GM13976 (cell line): ENCODE measurements at places on chromosomes 13 and 19.

DNA sequence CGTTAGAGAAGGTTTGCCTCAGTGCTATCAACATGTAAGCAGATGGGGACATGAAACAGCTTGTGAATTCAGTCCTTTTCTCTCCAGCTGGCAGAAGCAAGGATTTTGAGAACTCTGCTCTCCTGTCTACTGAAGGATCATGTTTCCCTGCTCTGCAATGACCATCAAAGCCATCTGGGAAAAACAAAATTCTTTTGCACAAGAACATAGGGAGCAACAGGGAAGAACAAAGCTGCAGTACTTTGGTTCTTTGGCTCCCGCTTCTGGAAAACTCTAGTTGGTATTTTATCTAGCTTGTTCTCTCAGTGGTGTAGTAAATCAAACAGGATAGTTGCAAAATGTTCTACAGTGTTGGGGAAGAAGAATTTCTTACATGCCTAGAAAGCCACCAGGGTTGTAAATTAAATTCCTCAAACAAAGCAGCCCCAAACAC is 270.4 kb downstream of the ENOX1 start:
- no peak for DNase-seq

GRCh38 chr13:94956417-94957110 is 244.2 kb upstream of the SOX21 start:
- DNase-seq: no peak

GRCh38 chr13:46492946-46493345 is 60.0 kb upstream of the LRCH1 start:
- DNase-seq: peak; percentile 49

GRCh38 chr19:24101459-24102115 is 14.6 kb downstream of the ZNF254 start:
- DNase-seq: no peak

DNA sequence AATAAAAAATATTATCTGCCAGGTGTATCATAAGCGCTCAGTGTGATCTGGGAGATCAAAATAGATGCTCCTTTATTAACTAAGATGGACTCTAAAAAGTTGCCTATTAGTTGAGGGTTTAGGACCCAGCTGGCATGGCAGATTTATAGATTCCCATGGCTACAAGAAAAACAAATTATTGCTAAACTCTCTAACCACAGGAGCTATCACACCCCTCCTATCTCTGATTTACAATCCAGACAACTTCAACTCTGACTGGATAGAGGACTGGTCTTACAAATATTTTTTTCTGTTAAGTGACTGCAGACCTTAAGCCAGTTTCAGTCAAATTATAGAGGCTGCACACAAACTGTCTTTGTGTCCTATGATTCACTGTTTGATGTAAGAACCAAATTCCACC is 45.4 kb upstream of the MYCBP2 start:
- no peak for DNase-seq

DNA sequence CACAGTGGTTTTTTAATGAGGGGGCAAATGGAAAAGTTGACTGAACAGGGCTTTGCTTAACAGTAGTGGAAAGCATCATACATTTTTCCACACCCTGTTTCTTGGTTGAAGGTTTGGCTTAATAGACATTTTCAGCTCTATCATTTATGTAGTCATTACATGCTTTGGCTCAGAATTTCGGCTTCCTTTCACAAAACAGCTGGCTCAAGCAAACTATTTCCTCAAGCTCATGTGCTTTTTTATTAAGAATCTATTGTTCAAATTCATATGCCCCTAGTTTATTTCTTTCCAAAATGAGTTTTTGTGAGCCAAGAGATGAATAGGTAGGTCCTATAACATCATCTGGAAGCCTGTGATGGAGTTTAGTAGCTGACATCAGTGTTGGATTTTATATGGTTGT is 113.8 kb downstream of the SLITRK6 start:
- no peak for DNase-seq

GRCh38 chr19:33231511-33231910 is 5.9 kb upstream of the SLC7A10 start:
- DNase-seq: no peak

- no peak for DNase-seq
These were observed 21.9 kb downstream of the FBXO17 start for GRCh38 chr19:38953677-38954076.

DNA sequence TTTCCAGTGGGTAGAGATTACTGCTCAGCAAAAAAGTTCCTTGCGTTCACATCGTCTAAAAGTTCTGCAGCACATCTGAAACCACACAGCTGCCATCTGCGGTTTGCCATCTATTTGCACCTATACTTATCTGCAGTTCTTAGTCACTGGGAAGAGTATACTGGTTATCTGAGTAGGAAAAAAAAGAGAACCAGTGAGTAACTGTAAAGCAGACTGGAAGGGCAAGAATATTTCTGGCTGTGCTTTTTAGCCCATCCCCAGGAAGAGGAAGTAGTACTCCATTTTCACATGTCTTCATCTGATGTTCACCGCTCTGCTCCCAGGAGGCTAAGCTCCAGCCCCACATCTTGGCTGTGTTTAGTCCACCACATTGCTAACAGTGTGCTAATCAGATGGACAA is 35.6 kb downstream of the EFNB2 start:
- no peak for DNase-seq

GRCh38 chr13:44578067-44578400 is 1.9 kb upstream of the TSC22D1 start:
- DNase-seq: no peak

DNA sequence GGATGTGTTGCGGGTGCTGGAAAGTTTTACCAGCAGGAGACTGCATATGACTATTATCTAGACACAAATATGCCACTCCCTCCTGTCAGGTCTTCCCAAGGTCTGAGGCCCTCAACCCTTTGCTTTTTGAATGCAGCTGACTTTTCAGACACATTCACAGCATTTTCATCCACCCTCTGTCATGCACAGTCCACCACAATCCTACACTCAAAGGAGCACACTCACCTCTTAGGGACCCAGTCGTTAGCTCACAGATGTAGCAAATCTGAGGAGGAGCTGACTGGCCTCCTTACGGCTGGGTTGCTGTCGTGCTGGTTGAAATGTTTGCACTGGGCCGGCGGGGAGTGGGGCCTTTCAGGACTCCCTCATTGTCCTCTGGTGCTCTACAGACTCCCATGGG is 479.4 kb downstream of the IRS2 start:
- DNase-seq: no peak

GRCh38 chr13:34207334-34207733 is 389.4 kb downstream of the RFC3 start:
- DNase-seq: no peak

DNA sequence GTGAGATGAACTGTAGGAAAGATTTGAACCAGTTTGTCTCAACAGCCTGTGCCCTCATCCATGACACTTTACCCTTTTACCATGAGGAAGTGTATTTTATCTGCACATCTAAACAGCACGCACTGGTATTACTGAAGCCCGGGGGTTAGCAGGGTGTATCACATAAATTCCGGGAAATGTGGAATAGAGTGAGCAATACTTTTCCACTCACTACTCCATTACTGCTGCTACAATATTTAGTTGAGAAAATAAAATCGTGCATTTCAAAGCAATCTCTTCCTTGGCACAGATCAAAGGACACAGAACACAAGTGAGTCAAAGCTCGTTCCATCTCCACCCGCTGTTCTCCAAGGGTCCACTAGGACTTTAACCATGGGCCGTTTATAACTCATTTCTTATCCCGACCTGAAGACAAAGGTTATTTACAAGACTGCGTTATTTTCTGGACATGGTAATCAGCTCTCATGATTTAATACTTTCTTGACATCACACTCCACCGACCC is 35.2 kb downstream of the STK24 start:
- DNase-seq: no peak

GRCh38 chr13:72125561-72125960 is 258.6 kb upstream of the DACH1 start:
- no peak for DNase-seq

DNA sequence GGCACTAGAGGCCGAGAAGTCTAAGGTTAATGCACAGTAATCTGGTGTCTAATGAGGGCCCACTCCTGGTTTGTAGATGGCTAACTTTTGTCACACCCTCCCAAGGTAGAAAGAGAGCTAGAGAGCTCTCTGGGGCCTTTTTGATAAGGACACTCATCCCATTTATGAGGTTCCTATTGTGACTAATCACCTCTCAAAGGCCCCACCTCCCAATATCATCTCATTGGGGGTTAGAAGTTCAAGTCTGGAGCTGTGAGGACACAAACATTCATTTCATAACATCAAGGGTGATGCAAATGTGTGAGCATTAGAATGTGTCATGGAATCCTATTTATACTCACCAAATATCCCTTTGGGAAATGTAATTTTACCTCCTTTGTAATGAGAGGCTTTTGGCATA is 79.2 kb upstream of the SLC10A2 start:
- no peak for DNase-seq

DNA sequence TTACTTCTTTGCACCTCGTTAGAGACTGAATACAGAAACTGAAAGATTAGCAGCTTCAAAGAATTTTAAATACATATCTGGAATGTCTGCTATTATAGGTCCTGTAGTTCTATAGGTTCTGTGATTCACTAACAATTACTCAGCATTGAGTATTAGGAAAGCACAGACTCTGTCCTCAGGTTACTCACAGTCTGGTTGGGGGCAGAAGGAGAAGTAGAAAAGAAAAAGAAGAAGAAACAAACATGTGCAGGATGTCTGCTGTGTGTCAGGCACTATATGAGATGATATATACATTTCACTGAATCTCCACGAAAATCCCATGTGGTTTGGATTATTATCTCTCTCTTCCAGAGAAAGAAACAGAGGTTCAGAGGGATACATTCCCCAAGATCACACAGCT is 40.1 kb downstream of the SERTM1 start:
- DNase-seq: no peak

GRCh38 chr13:98960606-98961502 is 17.0 kb downstream of the DOCK9 start:
- no peak for DNase-seq

GRCh38 chr13:21550918-21551317 is 53.1 kb downstream of the MICU2 start:
- DNase-seq: no peak

GRCh38 chr13:110416131-110417025 is 109.3 kb downstream of the COL4A2 start:
- no peak for DNase-seq

DNA sequence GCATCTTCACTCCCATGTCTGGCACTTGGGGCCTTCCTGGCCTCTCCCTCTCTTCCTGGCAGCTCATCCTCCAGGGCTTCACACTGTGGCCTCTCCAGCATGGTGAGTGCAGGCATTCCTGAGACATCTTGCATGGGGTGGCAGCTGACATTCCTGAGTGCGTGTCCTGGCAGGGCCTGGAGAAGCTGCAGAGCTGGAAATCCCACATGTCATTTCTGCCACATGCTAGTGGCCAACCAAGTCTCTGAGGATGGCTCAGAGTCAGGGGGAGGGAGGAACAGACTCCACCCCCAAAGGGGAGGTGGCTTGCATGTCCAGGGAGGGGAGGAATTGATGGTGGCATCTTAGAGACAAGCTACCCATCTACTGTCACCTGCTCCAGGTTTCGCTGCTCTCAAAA is 41.6 kb upstream of the AMER2 start:
- DNase-seq: no peak

- no peak for DNase-seq
These were observed 461.9 kb downstream of the KLF5 start for GRCh38 chr13:73520566-73521289.

GRCh38 chr19:5299137-5299536 is 41.5 kb downstream of the PTPRS start:
- no peak for DNase-seq

GRCh38 chr13:103731959-103732358 is 665.7 kb upstream of the SLC10A2 start:
- no peak for DNase-seq

- no peak for DNase-seq
These were observed 14.7 kb upstream of the EVI5L start for GRCh38 chr19:7815325-7815724.

GRCh38 chr13:110824702-110825300 is 90.1 kb downstream of the ANKRD10 start:
- no peak for DNase-seq

DNA sequence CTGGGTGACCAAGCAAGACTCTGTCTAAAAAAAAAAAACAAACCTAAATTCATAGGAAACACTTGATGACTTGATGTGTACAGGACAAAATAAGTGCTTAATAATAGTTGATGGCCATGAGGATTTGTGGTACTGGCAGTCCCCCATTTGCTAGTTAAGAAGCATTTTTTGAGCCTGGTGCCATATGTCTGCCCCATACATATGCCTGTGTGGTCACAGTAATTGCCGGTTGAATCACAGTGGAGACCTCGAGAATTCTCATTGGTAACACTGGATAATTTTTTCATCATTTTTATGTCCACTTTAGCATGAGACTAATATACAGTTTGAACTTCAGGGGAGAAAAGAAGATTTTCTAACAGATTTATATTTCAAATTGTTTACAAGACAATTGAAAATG is 79.2 kb downstream of the LRCH1 start:
- DNase-seq: no peak

DNA sequence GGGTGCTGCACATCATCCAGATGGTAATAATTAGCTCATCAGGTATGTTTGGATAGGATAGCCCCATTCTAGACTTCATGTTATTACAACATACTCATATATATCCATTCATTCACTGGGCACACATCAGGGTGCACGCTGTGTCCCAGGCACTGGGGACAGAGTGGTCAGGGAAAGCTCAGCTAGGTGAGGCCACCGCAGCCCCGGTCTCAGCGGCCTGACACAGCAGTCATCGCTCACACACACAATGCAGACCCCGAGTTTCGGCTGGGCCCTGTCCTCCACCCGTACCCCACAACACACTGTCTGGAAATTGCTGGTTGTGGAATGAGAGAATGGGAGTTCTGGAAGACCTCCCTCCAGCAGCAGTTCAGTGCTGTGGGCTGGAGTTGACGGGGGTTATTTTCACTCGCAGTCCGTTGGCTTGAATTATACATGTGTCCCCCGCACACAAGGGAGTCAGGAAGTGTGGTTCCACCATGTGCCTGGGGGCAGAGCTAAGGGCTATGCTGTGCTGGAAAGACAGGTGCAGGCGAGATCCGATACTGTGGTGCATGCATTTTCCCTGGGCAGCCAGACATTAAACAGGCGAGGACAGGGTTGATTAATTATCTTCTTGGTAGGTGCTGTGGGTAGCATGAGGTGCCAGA is 257.6 kb downstream of the TEX29 start:
- DNase-seq: no peak

DNA sequence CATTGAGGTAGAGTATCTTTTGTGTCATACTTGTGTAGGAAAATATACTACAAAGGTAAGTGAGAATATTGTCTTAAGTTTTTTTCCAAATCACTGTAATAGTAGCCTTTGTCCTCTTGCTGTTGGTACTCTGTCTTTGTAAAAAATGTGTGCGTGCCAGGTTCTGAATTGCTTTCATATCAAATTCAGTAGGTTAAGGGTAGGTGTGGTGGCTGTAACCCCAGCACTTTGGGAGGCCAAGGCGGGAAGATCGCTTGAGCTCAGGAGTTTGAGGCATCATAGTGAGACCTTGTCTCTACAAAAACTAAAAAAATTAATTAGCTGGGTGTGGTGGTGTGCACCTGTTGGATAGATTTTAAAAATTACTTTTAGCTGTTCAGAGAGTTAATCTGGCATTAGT is 46.6 kb downstream of the GARRE1 start:
- DNase-seq: no peak

- DNase-seq: no peak
These were observed 281.4 kb downstream of the ABCC4 start for GRCh38 chr13:95019886-95020285.

GRCh38 chr13:95512957-95513356 is 39.6 kb upstream of the CLDN10 start:
- DNase-seq: no peak
